Gastroesophageal sphincter (tissue), 4 donors: ENCODE measurements at places on chromosomes 7 and 10. TPM values are rescaled to one million over a fixed set of nuclear protein-coding genes. Genes with fewer than 3 reads are reported as not detected.

NKX1-2 gene
- 0.12 TPM for total RNA-seq

GATA3 gene
- total RNA-seq = not detected

ACTR1A gene
- total RNA-seq = 157 TPM

TBC1D12 gene
- 17.4 TPM for total RNA-seq

PDZD7 gene
- total RNA-seq = 0.31 TPM

VSTM4 gene
- total RNA-seq = 11.4 TPM

GPR15LG gene
- not detected for total RNA-seq

PTN gene
- total RNA-seq = 13.2 TPM

NPY gene
- total RNA-seq = 5.8 TPM

C7orf57 gene
- not detected for total RNA-seq

CFAP43 gene
- total RNA-seq = not detected

PRKAR2B gene
- total RNA-seq = 160 TPM

PROSER2 gene
- total RNA-seq = 10.3 TPM

MUC3A gene
- 0.31 TPM for total RNA-seq

FAM237B gene
- total RNA-seq = not detected

TNPO3 gene
- 34.6 TPM for total RNA-seq

GJD4 gene
- not detected for total RNA-seq

GBX1 gene
- total RNA-seq = not detected
